Stimulated activated CD4-positive, alpha-beta T cell treated with anti-CD3 and anti-CD28 coated beads, Interleukin-4, amount 100 ng/mL, for 48 hours (primary cell): ENCODE measurements at places on chromosomes 11 and 22.

GRCh38 chr11:19430754-19431398 lies 190.1 kb upstream of the E2F8 start:
- DNase-seq = no peak

- DNase-seq = no peak
Measured at GRCh38 chr11:32006799-32007388, 84.0 kb upstream of the RCN1 start.

DNA sequence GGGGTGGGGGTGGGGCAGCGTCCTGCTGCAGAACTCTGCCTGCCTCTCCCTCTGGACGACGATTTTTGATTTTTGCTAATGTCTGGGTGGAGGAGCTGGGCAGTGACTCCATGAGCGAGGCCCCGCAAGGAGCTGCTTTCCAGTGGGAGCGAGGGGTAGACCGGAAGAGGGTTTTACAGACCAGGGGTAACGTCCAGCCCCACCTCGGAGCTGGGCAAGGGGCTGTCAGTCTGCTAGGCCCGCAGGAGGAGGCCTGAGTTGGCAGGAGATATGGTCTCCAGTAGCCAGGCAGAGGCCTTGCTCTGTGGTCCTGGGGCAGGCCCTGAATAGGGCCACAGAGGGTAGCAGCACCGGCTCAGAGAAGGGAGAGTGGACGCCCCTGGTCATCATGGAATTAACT lies 9.0 kb downstream of the MAPK8IP2 start:
- no peak for DNase-seq

DNA sequence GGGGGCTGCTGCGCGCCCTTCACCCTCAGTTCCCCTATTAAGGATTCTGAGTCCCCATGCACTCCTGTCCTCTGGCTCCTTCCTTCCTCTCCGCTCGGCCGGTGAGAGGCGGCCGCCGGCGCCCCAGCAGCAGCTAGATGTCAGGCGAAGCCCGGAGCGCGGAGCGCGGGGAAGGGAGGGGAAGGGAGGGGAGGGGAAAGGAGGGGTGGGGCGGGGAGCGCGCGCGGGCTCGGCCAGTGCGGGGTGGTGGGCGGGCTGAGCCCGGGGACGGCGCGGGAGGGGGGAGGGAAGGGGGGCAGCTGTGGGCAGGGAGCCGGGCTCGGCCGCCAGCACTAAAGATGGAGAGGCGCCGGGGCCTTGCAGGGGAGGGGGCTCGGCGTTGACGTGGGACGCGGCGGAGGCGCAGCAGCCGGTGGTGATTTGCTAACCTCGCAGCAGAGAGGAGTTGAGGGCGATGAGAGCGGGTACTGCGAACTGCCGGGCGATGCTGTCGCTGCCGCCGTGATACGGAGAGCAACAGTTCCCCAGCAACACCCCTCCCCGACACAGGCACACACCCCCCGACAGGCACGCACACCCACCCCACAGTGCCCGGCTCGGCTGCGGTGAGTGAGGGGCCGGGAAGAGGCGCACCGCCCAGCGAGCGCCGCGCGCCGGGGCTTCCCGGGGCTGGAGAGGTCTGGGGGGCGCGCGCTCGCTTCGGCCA lies at the start of gene ZBTB16:
ZBTB16 (plus strand) TSS at position 434 of the 706 bp plus-strand sequence. CDS start 3,590 bp downstream, outside the sequence.
- no peak for DNase-seq

DNA sequence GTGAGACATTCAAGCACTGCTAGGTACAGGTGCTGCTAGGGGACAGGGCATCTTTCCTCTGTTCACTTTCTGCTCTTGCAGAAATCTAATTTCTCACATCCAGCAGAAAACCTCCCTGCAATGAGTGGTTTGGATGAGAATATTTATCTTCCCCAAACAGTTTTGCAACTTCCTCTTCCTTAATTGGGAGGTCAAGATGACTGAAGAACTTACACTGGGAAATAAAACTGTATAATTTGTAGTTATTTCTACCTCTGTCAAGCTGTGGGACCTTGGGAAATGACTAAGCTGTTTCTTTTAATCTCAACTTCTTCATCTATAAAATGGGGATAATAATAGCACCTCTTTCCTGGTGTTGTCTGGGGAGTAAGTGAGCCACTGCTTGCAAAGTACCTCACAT lies 69.8 kb downstream of the PRR5L start:
- no peak for DNase-seq

DNA sequence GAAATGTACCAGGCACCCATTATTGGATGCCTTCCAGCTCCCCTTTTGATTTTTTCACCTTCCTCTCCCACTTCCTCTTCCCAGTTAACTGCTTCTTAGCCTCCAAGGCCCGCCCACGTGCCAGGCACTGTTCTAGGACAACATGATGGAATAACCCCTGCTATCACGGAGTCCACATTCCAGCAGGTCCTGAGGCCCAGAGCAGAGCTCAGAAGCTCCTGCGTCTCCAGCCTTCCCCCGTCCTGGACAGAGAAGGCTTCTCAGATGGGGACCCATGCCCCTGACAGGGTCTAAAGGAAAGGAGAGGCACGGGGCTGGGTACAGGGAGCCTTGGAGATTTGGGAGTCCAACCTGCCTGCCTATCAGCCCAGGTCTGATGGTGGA lies 29.1 kb downstream of the TRIM29 start:
- DNase-seq = no peak

- DNase-seq = no peak
Measured at GRCh38 chr11:8531982-8532381, 62.0 kb downstream of the STK33 start.

- no peak for DNase-seq
Measured at GRCh38 chr11:856397-856796, 13.7 kb downstream of the TSPAN4 start.

DNA sequence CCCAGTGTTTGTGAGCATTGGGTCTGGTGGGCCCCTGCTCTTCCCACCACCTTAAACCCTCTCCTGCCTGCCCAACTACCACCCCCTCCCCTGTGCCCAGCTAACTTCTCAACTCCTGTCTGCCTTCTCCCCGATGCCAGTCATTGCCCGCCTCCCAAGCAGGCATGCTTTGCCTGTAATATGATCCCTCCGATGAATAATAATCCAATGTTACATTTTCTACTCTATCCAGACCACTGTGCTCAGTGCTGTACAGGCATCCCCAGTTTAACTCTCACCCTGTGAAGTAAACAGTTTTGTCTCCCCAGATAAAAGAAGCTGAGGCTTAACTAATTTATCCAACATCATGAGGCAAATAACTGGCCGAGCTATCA lies 35.5 kb upstream of the OLFML1 start:
- no peak for DNase-seq

GRCh38 chr22:31292236-31292989 lies at the start of gene PIK3IP1:
Gene PIK3IP1 (minus strand): TSS chr22:31292488. CDS start chr22:31292344, 144 bp downstream.
- peak; percentile 70 for DNase-seq

DNA sequence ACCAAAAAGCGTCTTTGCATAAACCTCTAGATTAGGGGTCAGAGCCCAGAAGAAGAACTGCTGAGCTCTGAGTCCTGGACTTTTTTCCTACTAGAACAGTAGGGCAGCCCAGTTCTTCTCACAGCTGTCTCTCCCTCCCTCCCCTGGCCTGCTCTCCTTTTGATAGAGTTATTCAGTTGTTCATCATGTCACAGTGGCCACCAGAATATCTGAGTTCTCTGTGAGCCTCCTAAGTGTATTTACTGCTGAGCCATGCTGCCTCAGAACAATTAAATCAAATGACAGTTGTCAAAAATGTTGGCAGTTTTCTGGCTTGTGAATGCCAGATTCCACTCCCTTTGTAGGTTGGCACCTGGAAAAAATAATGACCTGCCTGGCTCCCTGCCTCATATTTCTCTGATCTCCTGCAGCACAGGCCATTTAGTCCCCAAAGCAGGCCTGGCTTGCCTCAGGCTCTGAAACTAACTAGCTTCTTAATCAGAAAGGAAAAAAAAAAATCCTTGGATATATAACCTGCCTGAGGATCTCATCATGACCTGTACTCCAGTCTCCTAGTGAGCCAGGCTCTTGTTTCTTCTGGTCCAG lies 377.4 kb upstream of the LARGE1 start:
- DNase-seq = no peak

- DNase-seq = no peak
Measured at GRCh38 chr11:95577716-95578460, 211.7 kb downstream of the FAM76B start.

DNA sequence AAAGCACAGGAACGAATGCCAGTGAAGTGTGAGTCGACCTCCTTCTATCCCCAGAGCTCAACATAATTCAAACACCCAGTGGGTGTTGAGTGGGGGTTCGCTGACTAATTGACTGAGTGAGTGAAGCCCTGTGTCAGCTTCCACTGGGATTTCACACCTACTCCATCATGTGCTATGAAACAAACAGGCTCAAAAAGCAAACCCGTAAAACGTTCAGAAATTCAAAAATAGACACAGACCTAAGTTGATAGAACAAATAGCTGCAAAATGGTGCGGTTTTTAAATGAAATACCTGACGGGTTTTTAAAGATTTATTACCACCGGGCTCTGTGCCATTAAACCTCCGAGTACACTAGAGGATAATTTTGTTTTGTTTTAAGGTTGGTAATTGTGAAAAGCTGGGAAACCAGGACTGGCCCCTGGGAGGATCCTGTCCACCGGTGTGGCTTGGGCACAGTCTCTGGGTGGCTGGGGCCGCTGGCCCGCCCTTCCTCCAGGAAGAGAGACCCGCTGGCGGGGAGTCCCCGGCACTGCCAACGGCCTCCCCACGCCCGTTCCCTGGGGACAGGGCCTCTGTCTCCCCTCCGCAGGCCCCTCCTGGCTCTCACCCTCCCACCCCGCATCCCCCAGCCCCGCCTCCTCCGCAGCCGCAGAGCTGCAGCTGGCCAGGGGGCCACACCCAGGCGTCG lies 13.6 kb downstream of the KCNJ5 start:
- DNase-seq = no peak

DNA sequence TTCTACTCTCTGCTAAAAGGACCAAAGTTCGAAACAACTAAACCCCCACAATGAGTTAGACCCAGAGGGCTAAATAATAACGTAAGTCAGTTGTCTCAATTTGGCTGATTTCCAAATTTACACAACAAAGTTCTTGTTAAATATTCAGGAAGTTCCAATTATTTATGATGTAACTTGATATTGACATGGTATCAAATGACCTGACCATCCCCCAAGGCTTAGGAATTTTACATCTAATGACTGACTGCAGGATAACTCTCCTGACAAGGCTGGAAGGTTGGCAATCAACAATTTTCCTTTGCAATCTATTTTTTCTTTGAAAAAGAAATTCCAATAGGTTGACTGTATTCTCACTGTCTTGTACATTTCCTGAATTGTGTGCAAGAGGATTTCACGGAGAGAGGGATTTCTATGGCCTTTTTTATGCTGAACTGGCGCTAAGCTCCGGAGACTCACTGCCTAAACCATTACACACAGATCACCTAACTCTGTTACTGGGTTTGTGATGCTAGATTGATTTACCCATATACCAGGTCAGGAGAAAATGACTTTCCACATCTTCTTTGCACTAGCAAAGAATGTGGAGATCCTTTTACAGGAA lies 9.6 kb upstream of the CDON start:
- DNase-seq = no peak

DNA sequence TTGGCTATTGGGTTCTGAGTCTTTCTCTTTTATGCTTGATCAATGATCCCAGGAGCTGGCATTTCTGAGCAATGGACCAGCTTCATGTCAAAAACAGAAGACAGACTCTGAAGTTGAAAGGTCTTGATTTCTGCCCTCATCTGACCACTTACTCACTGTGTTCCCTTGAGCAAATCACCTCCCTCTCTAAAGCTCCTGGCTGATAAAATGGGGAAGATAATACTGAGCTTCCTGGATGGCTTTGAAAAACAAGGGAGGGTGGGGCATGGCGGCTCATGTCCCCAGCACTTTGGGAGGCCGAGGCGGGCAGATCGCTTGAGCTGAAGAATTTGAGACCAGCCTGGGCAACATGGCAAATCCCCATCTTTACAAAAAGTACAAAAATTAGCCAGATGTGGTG lies 6.4 kb downstream of the FAM83F start:
- no peak for DNase-seq

- no peak for DNase-seq
Measured at GRCh38 chr11:96447208-96448110, 57.6 kb downstream of the JRKL start.

- DNase-seq = no peak
Measured at GRCh38 chr11:33885338-33886005, 6.4 kb downstream of the LMO2 start.

- DNase-seq = no peak
Measured at GRCh38 chr11:48017831-48018527, 37.6 kb downstream of the PTPRJ start.

DNA sequence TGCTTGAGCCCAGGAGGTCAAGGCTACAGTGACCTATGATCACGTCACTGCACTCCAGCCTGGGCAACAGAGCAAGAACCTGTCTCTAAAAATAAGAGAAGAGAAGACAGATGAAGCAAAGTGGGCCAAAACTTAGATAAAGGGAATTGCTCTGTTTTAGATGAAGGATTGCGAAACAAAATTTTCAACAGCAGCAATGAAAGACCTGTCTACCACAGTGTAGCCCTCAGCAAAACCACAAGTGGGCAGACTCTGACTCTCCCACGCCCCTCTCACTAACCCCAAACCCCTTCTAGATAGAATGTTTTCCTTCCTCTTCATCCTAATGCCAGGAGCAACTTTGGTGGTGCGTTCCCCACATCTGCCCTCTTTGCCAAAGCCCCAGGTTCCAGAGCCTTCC lies 105.6 kb upstream of the ALDH3B2 start:
- DNase-seq = no peak

GRCh38 chr11:95776859-95777258 lies 12.7 kb downstream of the FAM76B start:
- DNase-seq = no peak

DNA sequence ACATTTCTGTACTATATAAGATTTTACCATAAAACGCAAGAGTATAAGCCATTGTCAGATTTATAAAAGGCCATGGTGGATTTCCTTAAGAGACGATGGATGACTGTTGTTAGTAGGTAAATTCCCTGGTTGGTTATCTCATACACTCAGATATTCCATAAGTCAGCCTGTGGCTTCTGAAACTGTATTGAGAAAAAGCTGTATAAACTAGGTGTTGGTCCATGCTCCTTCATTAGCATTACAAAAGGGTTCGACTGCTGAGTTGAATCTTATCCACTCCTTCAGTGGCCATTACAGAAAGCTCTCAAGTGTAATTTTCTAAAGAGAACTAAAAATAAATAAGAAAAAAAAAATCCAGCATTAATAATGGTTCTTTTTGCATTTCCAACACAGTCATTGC lies 5.3 kb downstream of the GRAP2 start:
- no peak for DNase-seq
